ENCODE measurements at places on chromosomes 6 and 20. TPM values are rescaled to one million over a fixed set of nuclear protein-coding genes. Genes with fewer than 3 reads are reported as not detected.

DNA sequence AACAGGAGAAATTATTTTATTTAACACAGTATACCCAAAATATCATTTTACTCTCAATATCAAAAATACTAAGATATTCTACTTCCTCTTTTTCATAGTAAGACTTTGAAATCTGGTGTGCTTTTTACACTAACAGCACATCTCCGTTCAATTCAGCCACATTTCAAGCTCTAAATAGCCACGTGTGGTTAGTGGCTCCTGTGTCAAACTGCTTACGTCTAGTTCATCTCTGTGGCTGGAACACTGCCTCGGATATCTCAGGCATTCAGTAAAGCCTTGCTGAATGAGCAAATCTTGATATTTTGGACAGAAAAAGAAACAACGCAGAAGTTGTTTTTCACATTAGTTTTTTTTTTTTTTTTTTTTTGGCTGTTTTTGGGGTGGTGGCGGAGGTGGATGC is 136.1 kb downstream of the EYA4 start:
- no peak for DNase-seq

- peak; percentile 21 for DNase-seq
Observed at GRCh38 chr6:53603386-53604116, 58.6 kb upstream of the GCLC start.

DNA sequence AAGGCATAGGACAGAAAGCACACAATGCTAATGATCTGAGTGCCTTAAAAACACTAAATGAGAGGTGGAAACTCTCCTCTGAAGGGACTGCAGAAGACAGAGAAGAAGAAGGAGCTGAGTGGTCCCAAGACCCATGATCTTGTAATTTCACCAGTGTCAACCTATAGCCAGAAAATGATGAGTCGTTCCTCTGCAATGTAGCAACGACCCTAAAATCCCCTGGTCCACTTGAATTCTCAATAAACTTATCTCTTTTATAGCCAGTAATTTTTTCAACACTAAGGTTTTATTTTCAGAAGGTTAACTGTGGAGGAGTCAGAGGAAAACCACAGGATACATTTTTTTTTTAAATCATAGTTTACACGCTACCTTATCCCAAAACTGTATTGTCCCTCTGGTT is 490.6 kb upstream of the MARCKS start:
- DNase-seq, result no peak

- no peak for DNase-seq
Observed at GRCh38 chr20:49540687-49541435, 27.1 kb downstream of the PTGIS start.

Gene PNLDC1
- not detected for total RNA-seq

DNA sequence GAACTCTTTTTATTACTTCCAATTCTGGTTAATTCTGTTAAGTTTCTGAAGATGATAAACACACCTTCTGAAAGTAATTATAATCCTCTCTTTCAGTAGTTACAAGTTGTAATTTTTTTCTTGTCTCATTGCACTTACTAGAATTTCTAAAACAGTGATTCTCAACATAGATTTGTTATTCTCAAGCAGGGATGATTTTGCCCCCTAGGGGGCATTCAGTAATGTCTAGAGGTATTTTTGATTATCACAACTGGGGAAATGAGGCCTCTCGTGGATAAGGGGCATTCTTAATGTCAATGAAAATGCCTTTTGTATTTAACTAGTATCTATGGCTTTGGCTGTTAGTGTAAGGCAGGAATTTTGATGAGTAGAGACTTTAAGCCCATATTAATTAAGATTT is 39.4 kb upstream of the MAFB start:
- DNase-seq, result no peak

Gene ADGRG6
- 7.1 TPM for total RNA-seq

DNA sequence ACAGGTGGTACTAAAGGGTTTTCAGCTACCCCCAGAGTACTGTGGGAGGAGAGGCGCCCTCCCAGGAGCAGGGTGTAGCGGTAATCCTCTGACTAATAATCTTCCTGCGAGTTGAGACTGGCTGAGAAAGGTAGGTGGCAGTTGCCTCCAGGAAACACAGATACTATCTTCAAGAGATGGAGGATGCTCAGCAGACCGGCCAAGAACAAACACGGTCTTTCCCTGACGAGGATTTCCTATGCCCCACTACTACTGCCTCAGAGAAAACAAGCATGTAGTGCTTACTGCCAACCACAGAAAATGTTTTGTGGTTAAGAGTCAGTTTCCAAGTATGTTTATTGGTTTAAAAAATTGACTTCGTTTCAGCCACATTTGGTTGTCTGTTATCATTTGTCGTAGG is 26.8 kb downstream of the C6orf89 start:
- no peak for DNase-seq

DNA sequence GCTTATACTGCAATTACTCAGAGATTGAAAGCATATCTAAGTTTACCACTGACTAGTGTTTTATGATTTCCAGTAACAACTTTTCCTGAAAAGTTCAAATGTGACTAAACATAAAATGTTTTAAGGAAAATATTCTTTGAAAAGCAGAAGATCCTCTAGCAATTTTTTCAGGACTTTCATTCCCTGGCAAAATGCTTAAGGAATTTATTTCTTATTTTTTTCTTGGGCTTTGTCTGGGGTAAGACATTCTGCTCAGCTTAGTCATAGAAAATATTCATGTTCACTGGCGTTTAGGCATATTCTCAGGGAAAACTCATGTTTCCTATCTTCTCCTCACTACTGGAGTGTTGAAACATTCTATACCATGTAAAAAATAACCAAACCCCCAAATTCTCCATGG is 235.3 kb upstream of the CEP162 start:
- no peak for DNase-seq

GRCh38 chr20:21237956-21238799 is 65.0 kb upstream of the XRN2 start:
- no peak for DNase-seq

- DNase-seq, result peak; percentile 59
Observed at GRCh38 chr20:11891077-11891775, 26.5 kb upstream of the BTBD3 start.

- no peak for DNase-seq
Observed at GRCh38 chr20:33400812-33401183, 521 bp downstream of the CDK5RAP1 start.

DNA sequence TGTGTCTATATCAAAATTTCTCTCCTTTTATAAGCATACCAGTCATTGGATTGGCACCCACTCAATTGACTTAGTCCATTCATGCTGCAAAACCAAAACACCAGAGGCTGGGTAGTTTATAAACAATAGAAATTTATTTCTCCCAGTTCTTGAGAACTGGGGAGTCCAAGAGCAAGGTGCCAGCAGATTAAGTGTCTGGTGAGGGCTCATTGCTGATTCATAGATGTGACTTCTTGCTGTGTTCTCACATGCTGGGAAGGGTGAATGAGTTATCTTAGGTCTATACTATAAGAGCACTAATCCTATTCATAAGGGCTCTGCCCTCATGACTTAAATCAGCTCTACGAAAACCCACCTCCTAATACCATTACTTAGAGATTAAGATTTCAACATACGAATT is 501.4 kb downstream of the EPM2A start:
- DNase-seq, result no peak

GRCh38 chr20:23434521-23435313 is 4.8 kb upstream of the CSTL1 start:
- no peak for DNase-seq

Gene PPP1R3G
- total RNA-seq, result 0.26 TPM

GRCh38 chr6:12083763-12084162 is 71.7 kb downstream of the HIVEP1 start:
- no peak for DNase-seq

Gene PRDM13
- total RNA-seq, result not detected

Gene SOX4
- 9.0 TPM for total RNA-seq

- DNase-seq, result no peak
Observed at GRCh38 chr6:136337606-136338005, 48.0 kb upstream of the BCLAF1 start.

Gene SUMO4
- total RNA-seq, result not detected

GRCh38 chr20:44287272-44288097 is 23.5 kb downstream of the FITM2 start:
- DNase-seq, result no peak

Gene SPATS1
- 0.62 TPM for total RNA-seq

GRCh38 chr6:157525918-157526425 is 145.0 kb downstream of the ZDHHC14 start:
- DNase-seq, result no peak

GRCh38 chr6:14981960-14982359 is 263.9 kb upstream of the JARID2 start:
- DNase-seq, result no peak

Gene CCN5
- 47.9 TPM for total RNA-seq

- DNase-seq, result no peak
Observed at GRCh38 chr20:17833036-17833674, 133.4 kb downstream of the BANF2 start.

GRCh38 chr6:54802775-54803634 is 43.6 kb upstream of the FAM83B start:
- DNase-seq, result no peak

GRCh38 chr20:48886194-48886593 is 35.3 kb upstream of the ARFGEF2 start:
- DNase-seq, result no peak

GRCh38 chr6:147211831-147212230 is 7.6 kb downstream of the STXBP5 start:
- no peak for DNase-seq

Gene PSMB9
- 50.7 TPM for total RNA-seq

GRCh38 chr20:8903655-8904605 is 165.0 kb upstream of the PLCB4 start:
- DNase-seq, result no peak

Gene FOXC1
- 15.2 TPM for total RNA-seq

- DNase-seq, result no peak
Observed at GRCh38 chr6:39518221-39518620, 195.7 kb upstream of the KCNK16 start.

DNA sequence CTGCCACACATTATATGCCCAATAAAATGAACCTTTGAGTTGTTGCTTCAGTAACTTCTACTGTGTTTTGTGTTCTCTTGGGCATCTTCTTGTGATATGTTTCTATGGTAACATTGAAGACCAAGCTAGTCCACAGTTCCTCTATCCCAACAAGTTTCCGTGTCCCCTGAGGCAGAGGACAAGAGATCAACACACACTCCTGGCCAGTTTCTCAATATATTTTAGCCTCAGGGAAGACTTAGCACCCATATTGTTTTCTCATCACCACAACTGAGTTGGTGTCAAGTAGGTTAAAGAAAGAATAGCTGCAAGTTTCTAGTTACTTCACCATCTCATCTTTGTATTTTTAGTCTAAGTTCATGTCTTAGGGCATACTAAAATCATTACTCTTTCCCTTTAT is 277.5 kb downstream of the UST start:
- no peak for DNase-seq

DNA sequence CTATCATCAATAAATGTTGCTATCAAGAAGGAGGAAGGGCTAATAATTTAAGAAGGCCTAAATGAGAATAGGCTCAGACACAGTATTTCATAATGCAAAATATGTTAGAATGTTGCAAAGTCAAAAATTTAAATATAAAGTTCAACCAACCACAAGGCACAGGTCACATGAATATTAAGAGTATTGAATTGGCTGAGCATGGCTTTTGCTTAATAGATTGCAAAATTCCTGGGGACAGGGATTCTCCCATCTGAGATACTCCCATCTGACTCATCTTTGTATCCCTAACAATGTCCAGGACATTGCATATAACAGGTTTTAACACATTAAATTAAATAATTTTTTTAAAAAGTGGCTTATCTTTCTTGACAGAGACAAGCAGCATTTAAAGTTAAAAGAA is 32.9 kb upstream of the UTRN start:
- no peak for DNase-seq

DNA sequence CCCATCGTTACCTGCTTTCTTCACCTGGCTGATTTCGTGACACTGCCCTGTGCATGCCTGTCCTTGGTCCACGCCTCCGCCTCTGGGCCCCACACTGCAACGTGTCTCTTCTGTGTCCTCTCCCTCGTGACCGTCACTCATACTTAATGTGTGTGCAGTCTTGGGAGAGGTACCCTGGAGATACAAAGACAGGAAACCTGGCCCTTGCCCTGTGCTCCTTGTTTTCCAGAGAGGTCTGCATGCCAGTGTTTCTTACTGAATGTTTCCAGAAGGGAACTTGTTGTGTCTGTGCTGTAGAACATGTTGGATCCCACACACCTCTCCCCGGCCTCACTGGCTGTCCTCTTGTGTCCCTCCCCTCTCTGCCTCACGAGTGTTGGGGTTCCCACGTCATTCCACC is 45.8 kb downstream of the SNX9 start:
- DNase-seq, result no peak

GRCh38 chr6:149939356-149939648 is 2.5 kb upstream of the ULBP2 start:
- DNase-seq, result no peak

Gene SNAP25
- total RNA-seq, result 5.3 TPM

All from uterus (tissue), 4 donors.